Kidney (tissue), 22 donors: ENCODE measurements at places on chromosomes 2 and 18.
A peak's percentile ranks its signal among the peaks of the same experiment; 100 is the strongest.

DNA sequence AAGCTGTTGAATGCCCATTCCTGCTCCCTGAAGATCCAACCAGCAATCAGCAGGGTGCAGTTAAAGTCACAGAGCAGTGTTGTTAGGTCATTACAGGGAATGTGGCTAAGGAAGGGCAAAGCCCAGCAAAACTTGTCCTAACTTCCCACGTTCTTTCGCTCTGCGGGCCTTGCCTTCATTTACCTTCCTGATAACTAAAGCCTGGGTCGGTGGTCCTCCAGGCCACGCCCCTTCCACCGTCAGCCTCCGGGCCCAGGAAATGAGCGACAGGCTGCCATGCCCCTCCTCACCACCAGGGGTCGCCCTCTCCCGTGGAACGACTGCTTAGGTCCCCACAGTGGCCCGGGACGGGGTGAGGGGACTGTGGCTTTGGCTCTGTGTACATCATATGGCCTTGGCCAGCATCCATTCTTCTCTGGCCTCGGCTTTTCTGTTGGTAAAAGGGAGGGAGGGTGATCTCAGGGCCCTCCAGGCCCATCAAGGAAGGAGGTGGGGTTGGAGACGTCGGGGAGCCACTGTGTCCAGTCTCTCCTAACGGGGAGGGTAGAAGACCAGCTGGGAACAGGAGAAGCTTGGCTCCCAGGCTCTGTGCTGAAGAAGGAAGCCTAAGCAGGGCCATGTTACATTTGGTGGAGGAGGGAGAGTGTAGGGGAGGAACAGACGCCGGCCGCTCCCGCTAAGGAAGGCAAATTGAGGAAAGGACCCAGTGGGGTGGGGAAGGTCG is 2.2 kb downstream of the SH2D6 start:
- DNase-seq = peak; percentile 92

DNA sequence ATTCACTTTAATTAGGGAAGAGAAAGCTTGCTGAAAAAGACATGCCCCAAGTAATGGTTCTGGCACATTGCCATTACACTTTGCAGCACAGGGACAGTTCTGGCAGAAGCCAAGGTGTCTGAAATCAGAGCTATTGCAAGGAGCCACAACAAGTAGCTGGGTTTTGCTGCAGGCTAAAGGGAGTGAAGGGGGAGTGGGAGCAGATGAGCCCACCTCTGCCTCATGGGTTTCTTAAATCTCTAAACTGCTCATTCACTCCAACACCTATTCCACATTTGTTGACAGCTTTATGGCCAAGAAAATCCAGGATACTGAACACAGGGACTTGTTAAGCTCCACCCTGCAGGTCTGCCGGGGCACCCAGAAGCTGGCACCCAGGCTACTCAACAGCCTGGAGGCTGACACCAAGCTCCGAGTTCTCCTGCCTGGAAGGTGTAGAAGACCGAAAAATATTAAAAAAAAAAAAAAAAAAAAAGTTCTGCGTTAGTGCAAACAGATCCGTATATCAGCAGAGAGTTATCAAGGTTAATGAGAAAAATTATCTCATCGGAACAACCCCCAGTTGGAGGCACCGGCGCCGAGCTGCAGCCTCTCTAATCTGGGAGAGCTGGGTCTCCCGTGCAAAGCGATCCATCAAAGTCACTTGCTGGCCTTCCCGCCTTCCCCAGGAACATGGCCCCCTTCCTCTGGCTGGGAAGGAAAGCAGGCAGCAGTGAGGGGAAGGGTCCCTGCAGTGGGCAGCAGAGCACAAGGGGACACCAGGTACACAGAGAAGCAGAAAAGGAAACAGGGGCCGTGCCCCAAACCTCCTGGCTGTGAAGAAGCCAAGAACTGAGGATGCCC is 123.7 kb downstream of the HNMT start:
- peak; percentile 43 for DNase-seq

DNA sequence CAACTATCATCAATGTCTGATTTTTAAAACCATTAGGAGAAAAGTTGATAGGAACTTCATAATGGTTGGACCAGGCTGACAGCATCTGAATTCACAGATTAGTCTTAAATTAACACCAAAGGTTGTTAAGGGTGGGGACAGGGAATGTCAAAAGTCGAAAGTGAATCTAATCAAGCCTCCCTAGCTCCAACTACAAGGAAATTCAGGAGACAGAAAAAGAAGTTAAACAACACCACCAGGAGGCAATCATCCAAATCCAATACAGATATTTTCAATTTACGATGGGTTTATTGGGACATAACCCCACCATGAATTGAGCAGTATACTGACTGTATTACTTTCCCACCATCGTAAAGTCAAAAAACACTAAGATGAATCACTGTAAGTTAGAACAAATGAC is 32.8 kb downstream of the ATF2 start:
- DNase-seq = no peak

GRCh38 chr2:128727404-128727803 is 408.7 kb upstream of the HS6ST1 start:
- no peak for DNase-seq

- peak; percentile 81 for DNase-seq
Observed at GRCh38 chr2:219269362-219270054, 9.7 kb upstream of the DNAJB2 start.

DNA sequence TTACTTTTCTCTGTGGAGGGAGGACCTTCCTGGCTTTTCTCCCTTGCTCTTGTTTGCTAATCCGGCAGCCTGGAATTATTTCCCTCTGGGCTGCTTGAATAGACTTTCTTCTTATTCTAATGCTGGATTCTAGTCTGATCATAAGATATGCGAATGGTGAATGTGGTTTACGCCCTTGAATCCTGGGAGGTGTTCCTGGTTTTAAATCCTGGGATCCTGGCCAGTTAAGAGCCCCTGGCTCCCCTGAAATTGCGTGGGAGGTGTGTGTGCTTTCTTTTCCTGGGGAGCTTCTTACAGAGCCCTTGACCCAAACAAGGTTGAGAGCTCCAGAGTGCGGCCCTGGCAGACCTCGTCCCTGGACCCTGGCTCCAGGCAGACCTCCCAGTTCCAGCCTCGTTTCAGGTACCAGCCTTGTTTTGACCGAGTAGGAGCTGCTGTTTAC is 2.8 kb downstream of the SH3BP4 start:
- peak; percentile 32 for DNase-seq
